ENCODE measurements at places on chromosomes 2 and 18.
A peak's percentile ranks its signal among the peaks of the same experiment; 100 is the strongest.

- no peak for DNase-seq
These were observed 25.6 kb downstream of the GCA start for GRCh38 chr2:162369551-162369950.

GRCh38 chr2:45458909-45459563 is 152.0 kb downstream of the SRBD1 start:
- DNase-seq = no peak

GRCh38 chr18:57210107-57210715 is 63.3 kb downstream of the BOD1L2 start:
- peak; percentile 90 for DNase-seq

GRCh38 chr2:18900691-18901141 is 311.3 kb upstream of the NT5C1B start:
- DNase-seq = no peak

- no peak for DNase-seq
These were observed 147.1 kb upstream of the BOD1L2 start for GRCh38 chr18:56999823-57000222.

- no peak for DNase-seq
These were observed 25.3 kb downstream of the ADCY3 start for GRCh38 chr2:24894750-24895149.

GRCh38 chr2:113769555-113769954 is 13.1 kb upstream of the SLC35F5 start:
- DNase-seq = no peak

DNA sequence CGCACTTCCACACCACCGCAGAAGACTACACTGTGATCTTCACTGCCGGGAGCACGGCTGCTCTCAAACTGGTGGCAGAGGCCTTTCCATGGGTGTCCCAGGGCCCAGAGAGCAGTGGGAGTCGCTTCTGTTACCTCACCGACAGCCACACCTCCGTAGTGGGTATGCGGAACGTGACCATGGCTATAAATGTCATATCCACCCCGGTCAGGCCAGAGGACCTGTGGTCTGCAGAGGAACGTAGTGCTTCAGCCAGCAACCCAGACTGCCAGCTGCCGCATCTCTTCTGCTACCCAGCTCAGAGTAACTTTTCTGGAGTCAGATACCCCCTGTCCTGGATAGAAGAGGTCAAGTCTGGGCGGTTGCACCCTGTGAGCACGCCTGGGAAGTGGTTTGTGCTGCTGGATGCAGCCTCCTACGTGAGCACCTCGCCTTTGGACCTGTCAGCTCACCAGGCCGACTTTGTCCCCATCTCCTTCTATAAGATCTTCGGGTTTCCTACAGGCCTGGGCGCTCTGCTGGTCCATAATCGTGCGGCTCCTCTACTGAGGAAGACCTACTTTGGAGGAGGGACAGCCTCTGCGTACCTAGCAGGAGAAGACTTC is 12.5 kb downstream of the MOCOS start:
- no peak for DNase-seq

- DNase-seq = no peak
These were observed 12.9 kb upstream of the CHST9 start for GRCh38 chr18:27198036-27198435.

GRCh38 chr2:121235542-121235941 is 49.5 kb downstream of the TFCP2L1 start:
- DNase-seq = no peak

DNA sequence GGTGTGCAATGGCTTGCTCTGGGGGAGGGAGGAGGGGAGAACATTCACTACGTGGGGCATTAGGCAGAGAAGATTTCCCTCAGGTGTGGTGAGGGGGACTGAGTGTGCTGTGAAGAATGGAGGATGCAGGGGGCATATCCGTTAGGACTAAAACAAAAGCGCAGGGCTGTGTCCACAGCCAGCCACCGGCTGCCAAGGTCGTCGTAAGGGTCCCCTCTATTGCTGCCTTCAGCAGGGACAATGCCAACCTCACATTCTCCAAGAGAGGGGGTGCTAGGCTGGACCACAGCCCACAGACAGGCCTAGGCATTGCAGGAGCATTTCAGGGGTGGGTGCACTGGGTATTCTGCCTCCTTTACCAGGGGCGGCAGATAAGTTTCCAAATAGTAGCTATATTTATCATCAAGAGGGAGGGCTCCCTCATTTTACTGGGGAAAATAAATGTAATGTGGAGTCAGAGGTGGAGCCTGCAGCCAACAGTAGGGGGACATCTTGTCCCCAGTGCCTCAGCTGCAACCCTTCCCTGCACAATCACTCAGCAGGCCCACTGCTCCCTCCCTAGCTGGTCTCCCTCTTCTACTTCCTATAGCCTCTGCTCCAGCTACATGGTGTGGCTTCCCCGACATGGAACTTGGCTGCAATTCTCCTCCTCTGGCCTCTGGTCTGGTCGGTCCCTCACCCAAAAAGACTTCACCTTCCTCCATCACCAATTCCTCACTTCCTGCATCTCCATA is 74.9 kb upstream of the OTOF start:
- DNase-seq = no peak

DNA sequence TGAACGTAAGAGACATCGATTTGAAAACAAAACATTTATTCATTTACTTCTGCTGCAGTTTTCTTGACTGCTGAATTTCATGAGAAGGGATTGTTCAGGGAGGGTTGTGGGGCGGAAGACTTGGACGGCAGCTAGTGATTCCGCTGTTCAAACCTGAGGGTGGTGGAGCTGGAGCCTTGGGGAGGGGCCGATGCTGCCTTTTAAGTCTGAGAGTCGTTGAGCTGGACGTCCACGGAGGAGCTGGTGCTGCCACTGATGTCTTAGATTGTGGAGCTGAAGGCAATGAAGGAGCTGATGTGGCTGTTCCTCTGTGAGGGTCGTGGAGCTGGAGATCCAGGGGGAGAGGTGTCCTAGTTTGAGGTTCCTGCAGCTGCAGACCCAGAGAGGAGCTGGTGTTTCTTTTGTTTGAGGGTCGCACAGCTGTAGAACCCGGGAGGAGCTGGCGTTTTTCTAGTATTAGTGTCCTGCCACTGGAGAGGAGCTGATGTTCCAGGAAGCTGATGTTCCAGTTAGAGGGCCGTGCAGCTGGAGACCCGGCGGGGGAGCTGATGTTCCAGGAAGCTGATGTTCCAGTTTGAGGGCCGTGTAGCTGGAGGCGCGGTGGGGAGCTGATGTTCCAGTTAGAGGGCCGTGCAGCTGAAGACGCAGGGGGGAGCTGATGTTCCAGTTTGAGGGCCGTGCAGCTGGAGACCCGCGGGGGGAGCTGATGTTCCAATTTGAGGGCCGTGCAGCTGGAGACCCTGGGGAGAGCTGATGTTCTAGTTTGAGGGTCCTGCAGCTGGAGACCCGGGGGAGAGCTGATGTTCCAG is 150.9 kb downstream of the RTP5 start:
- DNase-seq = no peak

GRCh38 chr2:144606466-144607095 is 86.7 kb upstream of the ZEB2 start:
- no peak for DNase-seq

GRCh38 chr2:95316466-95317122 is 19.4 kb downstream of the KCNIP3 start:
- no peak for DNase-seq

DNA sequence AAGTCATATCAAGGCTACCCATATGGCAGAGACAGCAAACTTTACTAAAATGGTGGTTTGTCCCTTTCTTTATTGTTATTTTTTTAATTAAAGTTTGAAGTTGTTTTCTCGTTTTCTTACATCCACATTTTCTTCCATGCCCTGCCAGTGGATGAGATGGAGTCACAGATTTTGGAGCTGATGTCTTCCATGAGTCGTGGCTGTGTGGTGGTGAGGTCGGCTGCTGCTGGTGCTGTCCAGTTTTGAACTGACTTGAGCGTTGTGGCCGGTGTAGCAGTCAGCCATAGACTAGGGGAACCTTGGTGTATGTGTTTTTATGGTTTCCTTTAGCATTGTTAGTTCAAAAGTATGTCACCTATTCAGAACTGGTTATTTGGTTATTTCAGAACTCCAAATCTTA is 182.8 kb downstream of the SH3RF3 start:
- no peak for DNase-seq

- DNase-seq = no peak
These were observed 316.3 kb upstream of the KCNJ3 start for GRCh38 chr2:154381931-154382794.

DNA sequence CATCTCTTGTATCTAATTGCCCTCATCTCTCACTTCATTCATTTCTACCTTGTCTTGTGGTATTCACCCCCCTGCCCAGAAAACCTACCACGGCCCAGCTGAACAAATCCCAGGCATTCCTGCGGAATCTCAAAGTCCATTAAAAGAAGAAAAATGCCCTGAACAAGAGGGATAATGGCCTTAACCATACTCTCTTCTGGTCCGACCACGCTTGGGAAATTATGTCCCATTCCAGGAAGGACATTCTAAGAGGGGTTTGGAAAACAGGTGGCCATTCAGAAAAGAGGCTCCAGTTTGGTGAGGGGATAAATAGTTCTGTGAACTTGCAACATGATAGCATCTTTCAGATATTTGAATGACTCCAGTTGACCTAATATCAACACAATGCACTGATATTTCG is 349.9 kb upstream of the ZNF521 start:
- no peak for DNase-seq

GRCh38 chr2:162082681-162083080 is 8.7 kb upstream of the DPP4 start:
- DNase-seq = no peak

DNA sequence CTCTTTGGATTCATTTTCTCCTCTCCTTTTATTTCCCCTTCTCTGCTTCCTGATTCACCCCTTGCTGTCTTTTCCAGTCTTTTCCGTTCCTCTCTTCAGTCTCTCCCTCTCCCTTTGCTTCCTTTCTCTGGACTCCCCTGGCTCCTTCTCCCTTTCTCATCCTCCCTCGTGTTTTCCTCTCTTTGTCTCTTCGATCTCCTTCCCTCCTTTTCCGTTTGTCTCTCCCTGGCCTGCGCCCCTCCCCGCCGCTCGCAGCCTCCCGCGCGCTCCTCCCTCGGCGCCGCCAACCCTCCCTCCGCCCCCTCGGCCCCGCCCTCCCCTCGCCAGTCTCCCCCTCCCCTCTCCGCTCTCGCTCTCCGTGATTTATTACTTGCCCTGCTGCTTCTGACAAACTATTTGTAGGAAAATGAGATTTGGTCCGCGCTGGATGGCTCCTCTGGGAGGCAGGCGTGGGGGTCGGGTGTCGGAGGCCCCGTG is 46.0 kb upstream of the PAX8 start:
- peak; percentile 86 for DNase-seq

- DNase-seq = peak; percentile 48
These were observed 11.3 kb downstream of the IL1RN start for GRCh38 chr2:113138428-113139322.

- no peak for DNase-seq
These were observed 326.8 kb downstream of the SETBP1 start for GRCh38 chr18:45007531-45007930.

GRCh38 chr2:98395977-98396376 is 48.7 kb upstream of the INPP4A start:
- no peak for DNase-seq

DNA sequence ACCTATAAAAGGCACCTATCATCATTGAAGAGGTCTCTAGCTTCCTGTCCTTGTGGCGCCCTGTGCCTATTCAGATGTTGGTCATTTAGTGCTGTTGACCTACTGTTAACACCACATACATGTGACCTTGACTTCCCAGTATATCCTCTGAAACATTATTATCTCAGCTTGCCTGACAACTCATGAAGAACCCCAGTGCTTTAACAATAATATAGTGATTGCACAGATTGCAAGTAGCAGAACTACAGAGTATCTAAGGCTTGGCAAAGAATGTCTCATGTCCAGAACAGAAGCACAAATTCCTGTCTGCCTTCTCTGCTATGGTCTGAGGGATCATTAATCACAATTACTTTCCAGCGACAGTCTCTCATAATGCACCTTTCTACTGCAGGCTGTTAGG is 165.3 kb downstream of the LCLAT1 start:
- no peak for DNase-seq

DNA sequence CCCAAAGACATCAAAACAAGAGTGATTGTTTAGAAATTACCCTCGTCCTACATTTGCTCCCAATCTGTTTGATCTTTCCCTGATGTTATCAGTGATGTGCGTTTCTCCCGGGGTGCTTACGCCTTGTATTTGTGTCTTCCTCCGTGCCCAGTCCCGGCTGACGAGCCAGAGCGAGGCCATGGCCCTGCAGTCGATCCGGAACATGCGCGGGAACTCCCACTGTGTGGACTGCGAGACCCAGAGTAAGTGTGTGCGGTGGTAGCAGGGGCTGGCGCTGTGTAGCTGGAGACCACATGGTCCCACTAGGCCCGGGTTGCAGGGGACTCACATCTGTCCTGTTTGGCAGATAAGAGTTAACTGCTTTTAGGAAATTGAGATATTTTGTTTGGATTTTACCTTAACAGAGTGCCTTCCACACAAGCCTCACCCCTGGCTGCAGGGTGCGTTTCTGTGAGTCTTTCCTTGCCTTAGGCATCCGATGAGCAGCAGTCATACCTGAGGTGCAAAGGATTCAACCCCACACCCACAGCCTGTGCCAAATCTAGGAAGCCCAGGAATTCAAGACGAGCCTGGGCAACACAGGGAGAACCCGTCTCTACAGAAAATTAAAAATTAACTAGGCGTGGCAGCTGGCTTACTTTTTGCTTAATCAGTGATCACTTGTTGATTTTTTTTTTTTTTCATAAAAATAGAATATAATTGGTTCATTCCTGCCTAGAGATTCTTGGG is 127.4 kb downstream of the GBX2 start:
- no peak for DNase-seq

DNA sequence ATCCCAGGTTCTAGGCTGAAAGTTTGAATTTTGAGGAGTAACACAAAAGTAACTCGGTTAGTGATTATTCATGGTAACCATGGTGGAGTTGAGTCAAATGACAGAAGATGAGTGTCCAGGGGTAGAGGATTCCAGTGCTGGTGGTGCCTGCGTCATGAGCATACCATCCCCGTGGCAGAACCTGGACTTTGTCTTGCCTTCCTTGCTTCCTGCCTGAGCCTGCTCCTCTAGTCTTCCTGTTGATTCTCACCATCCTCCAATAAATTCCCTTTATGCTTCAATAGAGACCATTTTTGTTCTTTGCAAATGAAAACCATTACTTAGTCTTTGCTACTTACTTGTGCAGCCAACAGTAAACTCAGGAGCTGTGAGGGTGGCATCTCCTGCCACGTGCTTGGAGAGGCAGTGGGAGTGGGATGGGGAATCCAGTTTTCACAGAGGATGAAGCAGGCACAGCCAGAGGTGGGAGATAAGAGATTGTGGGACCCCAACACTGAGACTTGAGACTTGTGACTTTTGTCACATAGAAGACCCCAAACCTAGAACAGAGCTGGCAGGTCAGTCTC is 4.1 kb upstream of the YES1 start:
- no peak for DNase-seq

DNA sequence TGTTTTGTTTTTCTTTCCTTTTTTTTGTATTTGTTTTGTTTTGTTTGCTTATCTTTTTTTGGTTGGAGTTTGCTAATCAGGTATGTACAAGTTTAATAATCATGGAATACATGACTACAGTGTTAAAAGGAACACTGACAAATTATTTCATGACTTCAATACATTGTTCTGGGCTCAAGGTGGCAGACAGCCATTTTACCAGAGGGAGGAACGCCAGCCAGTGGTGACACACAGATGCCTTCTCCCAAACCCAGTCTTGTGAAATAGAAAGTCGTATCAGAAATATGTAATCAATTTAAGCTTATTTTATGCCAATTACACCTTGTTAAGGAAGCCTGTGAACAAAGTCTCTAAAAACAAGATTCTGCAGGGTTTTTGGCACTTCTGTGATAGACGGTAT is 264.0 kb upstream of the EPHA4 start:
- no peak for DNase-seq

Measured in WERI-Rb-1 (cell line).